CD4-positive, alpha-beta T cell treated with Interleukin-10 for 1 hour (primary cell): ENCODE measurements at places on chromosomes 16 and 17.

DNA sequence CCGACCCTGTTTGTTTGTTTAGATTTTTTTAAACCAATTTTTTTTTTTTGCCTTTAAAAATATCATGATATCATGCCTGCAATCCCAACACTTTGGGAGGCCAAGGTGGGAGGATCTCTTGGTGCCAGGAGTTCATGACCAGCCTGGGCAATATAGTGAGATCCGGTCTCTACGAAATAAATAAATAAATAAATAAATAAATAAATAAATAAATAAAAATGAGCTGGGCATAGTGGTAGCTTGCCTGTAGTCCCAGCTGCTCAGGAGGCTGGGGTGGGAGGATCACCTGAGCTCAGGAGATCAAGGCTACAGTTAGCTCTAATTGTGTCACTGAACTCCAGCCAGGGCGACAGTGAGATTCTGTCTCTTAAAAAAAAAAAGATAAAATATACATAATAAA is 8.1 kb upstream of the IGF2BP1 start:
- no peak for DNase-seq

GRCh38 chr16:88316151-88316550 is 66.6 kb upstream of the ZNF469 start:
- DNase-seq = no peak

DNA sequence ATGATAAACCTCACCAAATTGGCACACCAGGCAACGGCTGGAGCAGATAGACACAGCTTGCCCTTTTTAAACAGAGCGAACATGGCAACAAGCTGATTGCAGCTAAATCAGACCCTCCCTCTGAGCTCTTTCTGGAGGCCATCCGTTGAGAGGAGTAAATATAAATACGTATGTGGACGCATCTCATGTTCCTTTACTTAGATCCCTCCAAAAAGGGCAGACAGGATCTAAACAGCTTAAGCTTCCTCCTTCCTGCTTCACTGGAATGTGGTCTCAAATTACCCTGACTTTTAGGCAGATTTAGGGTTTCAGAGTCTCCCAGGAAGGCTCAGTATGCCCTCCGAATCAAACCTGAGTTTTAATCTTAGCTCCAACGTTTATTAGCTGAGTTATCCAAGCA is 204.7 kb upstream of the GOT2 start:
- DNase-seq = no peak

DNA sequence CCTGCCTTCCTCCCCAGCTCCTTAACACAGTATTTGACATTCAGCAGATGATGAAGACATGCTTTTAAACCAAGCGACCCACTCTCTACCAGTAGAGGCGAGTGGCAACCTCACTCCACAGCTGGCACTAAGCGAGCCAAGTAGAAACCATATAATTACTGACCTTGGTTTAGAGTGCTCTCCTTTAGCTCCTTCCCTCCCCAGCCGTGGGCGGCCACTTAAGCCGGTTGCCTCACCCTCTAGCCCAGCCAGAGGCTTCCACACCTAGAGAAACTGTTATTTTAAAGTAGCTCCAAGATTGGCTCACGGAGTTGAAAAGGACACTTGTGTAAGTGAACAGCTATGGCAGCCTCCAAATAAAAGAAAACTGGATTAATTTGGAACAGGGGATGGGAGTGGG is 109.1 kb upstream of the CRHR1 start:
- no peak for DNase-seq

DNA sequence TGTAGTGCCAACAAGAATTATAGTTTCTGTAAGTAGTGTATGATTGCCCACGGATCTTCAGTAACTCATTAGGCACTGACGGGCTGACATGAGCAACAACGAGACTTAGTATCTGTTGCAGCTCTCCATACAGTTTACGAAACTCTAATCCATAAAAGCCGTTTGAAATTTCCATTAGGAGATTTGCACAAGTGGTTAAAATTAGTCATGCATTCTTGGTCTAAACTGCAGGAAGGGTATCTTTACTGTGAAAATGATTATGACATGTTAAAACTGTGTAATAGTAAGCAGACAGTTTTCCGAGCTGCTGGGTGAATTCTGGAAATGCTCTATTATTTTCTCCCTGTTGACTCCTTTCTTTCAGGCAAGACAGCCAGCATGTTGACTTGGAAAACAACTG is 605.0 kb downstream of the WWOX start:
- no peak for DNase-seq

DNA sequence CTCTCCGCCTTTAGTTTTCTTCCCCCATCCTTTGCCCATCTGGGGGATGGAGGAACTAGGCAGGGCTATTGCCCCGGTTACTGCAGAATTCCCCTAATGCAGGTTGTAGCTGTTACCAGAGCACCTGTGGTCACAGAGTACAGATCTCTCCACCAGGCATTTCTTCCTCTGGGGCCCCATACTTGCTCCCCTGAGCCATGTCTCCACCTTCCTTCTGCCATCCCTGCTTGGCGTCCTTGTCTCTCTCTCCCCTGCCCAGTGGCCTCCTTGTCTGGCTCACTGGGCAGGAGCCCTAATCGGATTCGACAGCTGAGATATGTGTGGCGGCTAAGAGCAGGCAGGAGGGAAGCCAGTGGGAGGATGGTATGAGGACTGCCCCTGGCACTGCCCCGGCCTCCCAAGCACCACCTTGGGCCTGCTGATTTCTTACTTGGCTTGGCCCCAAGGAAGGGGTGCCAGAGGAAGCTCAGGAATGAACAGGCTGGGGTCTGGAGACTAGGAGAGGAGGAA is 2.0 kb downstream of the RARA start:
- DNase-seq = no peak

- DNase-seq = no peak
Measured at GRCh38 chr17:71482625-71483024, 638.2 kb upstream of the SOX9 start.

GRCh38 chr17:5897275-5897911 is 172.8 kb upstream of the WSCD1 start:
- no peak for DNase-seq

DNA sequence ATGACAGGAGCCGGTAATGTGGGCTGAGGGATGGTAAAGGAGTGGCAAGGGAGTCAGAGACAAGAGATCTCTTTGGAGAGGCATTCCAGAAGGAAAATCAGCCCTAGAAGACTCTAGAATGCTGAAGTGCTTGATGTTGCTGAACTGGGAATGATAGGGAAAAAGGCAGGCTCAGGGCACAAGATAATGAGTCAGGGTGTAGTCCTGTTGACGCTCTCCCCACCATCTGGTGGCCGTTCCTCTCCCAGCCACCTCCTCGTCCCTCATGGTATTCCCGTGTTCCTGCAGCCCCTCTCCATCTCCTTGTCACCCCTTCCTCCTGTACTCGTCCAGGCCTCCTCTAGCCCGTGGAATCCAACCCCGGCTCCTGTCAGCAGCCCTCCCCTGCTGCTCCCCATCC is 11.1 kb upstream of the ALDOA start:
- no peak for DNase-seq

DNA sequence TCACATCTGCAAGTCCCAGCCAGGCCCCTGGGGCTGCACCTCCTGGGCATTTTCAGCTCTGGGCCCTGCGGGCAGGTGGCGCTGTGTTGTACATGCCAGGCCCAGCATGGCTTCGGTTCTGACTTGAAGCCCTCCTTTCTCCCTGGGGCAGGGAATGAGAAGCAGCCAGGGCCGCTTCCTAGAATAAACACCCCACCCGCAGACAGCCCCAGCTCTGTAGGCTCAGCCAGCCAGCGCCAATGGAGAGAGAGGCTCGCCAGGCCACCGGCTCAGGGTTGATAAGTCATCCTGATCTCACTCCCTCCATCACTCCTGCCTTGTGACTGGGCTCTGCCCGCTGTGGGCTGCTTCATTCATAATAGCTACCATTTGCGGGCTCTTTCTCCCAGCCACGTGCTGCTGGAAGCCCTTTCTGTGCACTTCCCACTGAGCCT is 6.0 kb upstream of the GLIS2 start:
- DNase-seq = peak; percentile 65

GRCh38 chr17:44492706-44493272 is 10.4 kb downstream of the GPATCH8 start:
- no peak for DNase-seq

DNA sequence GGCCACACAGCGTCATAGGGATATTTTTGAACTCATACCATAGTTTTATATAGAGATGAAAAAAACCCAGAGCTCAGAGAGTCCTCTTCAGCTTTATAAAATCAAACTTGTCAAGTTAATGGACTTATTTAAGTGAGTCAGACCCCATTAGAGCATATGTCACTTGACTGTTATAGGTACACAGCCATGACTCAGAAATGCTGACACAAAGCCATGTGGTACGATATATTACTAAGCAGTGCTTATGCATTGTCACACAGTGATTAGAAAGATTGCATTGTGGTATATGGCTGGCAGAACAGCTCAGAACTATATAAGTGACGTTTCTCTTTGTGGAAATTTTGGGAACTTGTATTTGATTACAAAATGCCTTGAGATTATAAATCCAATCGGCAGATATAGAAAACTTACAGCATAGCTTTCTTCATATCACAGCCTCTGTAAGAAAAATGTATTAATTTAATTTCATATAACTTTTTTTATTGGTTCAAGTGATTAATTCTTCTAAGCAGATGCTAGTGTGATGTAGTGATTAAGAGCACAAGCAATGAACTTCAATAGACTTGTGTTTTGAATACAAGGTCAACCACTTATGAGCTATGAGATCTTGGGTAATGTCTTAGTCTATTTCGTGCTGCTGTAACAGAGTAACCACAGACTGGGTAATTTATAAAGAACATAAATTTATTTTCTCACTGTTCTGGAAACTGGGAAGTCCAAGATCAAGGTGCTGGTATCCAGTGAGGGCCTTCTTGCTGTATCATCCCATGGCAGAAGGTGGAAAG is 25.8 kb upstream of the GINS3 start:
- DNase-seq = no peak

- DNase-seq = no peak
Measured at GRCh38 chr17:15134363-15134762, 130.8 kb downstream of the PMP22 start.

DNA sequence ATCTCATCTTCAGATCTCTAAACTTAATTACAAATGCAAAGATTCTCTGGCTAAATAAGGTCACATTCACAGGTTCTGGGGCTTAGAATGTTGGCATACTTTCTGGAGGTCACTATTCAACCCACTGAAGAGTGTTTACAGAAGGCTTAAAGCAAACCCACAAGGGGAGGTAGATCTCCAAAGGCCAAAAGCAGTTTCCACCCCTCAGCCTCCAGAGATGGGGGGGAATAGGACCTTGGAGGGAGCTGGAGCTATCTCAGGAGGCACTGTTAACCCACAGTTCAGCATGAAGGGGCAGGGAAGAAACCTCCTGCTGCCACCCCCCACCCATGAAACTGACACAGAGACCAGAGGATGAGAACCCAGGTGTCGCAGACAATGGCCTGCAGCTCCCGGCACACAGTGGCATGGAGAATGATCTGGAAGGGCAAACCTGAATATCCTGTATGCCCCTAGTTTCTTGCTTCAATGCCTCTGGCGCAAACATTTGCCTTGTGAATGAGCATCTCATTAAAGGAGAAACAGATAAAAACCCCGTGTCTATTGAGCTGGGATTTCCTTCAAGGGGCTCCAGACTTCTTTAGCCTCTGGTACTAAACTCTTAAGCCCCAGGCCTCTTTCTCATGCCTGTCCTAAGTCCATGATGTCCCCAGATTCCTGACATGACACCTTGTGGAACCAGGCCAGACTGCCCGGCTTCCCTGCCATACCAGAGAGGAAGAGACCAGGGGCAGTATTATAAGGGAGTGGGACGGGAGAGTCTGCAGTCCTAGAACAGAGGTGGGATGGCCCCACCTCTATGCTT is 103.1 kb upstream of the CDH5 start:
- no peak for DNase-seq

- no peak for DNase-seq
Measured at GRCh38 chr17:83074486-83075223, 4.8 kb upstream of the METRNL start.

- peak; percentile 45 for DNase-seq
Measured at GRCh38 chr17:35117984-35118383, 1.7 kb downstream of the RAD51D start.

DNA sequence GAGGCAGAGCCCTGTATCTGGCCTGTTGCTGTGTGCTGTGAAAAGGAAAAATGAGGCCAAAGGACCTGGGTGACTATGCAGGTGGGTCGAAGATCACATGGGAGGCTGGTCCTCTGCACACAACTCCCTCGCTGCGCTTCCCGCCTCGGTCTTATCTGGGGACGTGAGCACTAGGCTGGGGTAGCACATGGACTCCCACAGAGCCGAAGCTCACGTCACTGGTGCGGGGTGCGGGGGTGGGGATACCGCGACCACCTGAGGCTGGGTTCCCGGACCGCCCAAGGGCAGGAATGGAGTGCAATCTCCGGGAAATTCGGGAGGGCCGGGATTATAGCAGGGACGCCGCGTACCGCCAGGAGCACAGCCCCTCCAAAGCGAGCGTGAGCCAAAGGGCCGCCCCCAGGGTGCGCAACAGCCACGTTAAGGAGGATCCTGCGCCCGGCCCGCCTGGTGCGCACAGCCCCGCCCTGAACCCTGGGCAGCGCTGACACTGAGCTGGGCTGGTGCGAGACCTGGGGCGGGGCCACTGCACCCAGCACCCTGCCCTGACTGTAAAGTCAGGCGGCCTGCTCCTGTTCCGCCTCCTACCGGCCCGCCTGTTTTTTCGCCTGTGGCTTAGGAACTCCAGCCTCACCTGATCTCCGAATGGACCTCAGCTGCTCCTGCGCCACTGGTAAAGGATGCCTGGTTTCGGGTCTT is 4.8 kb downstream of the MT1A start:
- peak; percentile 82 for DNase-seq

DNA sequence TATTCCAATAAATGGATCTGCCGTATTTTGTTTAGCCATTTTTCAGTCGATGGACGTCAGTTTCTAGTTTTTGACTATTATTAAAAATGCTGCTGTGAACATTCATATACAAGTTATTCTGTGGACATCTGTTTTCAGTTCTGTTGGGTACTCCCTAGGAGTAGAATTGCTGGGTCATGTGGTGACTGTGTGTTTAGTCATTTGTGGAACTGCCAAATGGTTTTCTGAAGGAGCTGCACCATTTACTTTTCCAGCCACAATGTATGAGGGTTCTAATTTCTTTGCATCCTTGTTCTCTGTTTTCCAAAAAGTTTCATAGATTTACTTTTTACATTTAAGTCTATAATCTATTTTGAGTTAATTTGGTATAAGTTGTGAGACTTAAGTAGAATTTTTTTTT is 29.5 kb downstream of the CYLD start:
- no peak for DNase-seq

GRCh38 chr17:79842656-79843473 is 3.6 kb upstream of the CBX4 start:
- DNase-seq = peak; percentile 48

- no peak for DNase-seq
Measured at GRCh38 chr16:83393196-83393981, 414.4 kb upstream of the HSBP1 start.
